Endothelial cell (in vitro differentiated cells): ENCODE measurements at places on chromosomes 5 and 9.
A peak's percentile ranks its signal among the peaks of the same experiment; 100 is the strongest.

GRCh38 chr5:124697501-124697900, 48.9 kb downstream of the ZNF608 start:
- no peak for DNase-seq

GRCh38 chr9:98862936-98863335, 55.5 kb downstream of the GALNT12 start:
- DNase-seq = no peak

DNA sequence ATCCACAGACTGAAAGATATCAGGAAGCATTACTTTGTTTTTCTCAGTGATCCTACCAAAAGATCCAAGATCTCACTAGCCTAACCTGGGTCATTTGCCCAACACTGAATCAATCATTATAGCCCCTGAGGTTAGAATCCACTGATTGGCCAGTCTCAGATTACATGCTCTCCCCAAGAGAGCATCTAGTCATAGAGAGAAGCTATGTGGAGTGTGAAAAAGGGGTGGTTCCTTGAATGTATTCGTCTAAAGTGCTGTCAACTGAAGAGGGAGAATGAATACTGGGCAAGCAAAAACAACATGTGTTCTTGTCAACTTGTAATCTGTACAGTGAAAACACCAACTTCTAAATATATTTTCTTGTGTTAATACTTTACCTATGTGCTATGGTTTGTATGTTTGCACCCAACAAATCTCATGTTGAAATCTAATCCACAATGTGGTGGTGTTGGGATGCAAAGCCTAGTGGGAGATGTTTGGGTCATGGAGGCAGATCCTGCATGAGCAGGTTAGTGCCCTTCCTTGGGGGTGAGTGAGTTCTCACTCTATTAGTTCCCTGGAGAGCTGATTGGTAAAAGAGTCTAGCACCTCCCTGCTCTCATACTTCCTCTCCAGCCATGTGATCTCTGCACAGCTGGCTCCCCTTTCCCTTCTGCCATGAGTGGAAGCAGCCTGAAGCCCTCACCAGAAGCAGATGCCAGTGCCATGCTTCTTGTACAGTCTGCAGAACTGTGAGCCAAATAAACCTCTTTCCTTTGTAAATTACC, 60.3 kb upstream of the PJA2 start:
- no peak for DNase-seq

DNA sequence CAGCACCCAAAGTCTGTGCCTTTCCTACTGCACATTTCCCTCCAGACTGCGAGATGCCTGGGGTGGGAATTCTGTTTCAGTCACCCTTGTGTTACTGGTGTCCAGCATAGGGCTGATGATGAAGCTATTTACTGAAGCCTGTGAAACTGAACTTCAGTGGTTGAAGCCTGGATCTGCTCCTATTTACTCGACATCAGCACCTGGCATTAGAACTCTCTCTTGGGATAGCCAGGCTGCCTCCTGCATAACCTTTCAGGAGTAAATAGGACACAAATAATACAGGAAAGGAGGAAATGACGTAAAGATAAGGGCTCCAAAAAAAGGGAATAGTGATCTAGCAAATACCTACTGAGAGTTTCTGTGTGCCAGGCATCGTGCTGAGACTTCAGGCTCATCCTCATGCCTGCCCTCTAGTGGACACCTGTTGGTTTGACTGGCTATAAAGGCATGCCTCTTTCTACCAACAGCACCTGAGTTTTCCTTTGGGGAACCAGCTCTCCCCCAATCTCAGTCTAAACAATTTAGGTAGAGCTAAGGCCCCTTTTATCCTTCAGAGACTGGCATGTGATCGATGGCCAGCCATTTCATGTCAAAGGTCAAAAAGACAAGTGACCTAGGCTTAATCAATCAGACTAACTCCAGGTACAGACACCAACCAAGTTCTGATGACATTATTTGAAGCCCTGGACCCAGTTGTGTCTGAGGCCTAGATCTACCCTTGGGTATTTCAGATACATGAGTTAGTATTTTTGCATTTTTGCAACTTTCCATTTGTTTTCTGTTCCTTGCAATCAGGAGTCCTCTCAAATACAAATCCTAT, 192.1 kb upstream of the TRIM32 start:
- DNase-seq = peak; percentile 27

DNA sequence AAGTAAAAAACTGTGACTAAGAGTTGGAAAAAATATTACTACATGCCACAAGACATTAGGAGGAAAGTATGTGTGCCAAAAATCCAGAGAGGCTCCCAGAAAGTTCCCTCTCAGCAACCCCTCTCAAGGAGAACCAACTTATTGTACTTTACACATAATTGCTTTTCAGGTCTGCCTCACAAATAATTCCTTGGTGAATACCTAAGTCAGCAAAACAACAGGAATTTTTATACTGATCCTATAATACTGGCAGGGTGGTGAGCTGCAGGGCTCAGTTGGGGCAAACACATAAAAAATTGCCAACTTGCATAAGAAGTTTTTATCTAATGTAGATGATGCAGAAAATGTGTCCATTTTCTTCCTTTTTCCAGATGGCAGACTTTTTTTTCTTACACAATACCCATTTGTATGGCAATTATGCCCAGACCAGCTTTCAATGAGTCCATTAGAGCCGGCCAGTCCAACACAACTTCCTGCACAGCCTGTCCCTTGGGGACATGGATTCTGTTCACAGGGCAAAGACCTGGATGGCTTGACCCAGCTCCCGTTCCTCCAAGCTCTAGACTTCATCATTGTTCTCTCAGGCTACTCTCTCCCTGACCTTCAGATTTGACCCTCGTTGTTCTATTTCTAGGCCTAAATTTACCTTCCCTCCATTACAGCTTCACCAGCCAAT, 31.3 kb downstream of the MARCHF3 start:
- DNase-seq = no peak

- DNase-seq = no peak
Measured at GRCh38 chr9:83965350-83966208, 14.4 kb downstream of the HNRNPK start.

- DNase-seq = no peak
Measured at GRCh38 chr9:34001298-34001697, 47.4 kb downstream of the UBAP2 start.

- DNase-seq = no peak
Measured at GRCh38 chr9:79946712-79947111, 374.9 kb downstream of the TLE4 start.

GRCh38 chr5:30390095-30390494, 803.4 kb upstream of the CDH6 start:
- DNase-seq = no peak

- DNase-seq = no peak
Measured at GRCh38 chr9:114467910-114468309, 37.4 kb downstream of the WHRN start.

- DNase-seq = no peak
Measured at GRCh38 chr9:28105001-28105400, 531.7 kb upstream of the C9orf72 start.

GRCh38 chr5:116378007-116378776, 196.4 kb downstream of the SEMA6A start:
- DNase-seq = no peak

- DNase-seq = no peak
Measured at GRCh38 chr5:14266686-14267085, 123.5 kb downstream of the TRIO start.

DNA sequence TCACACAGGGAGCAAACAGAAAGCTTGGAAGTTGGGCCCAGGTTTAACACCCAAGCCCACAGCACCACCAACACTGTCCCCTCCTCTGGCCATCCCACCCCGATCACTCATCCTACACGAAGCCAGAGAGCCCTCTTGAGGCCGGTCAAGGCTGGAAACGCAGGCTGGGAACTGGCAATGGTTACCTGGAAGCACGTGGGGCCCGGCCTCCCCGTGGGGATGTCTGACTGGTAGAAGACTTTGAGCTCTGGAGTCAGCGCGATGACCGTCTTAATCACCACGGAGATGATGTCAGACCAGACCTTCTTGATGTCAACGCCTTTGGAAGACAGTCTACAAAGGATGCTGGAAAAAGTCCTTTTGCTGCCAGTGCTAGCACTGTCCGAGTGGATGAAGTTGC, 104.1 kb downstream of the TTLL11 start:
- peak; percentile 42 for DNase-seq

GRCh38 chr5:122237906-122238305, 74.1 kb upstream of the SNCAIP start:
- no peak for DNase-seq

- no peak for DNase-seq
Measured at GRCh38 chr5:132394667-132395259, 25.3 kb downstream of the SLC22A5 start.

DNA sequence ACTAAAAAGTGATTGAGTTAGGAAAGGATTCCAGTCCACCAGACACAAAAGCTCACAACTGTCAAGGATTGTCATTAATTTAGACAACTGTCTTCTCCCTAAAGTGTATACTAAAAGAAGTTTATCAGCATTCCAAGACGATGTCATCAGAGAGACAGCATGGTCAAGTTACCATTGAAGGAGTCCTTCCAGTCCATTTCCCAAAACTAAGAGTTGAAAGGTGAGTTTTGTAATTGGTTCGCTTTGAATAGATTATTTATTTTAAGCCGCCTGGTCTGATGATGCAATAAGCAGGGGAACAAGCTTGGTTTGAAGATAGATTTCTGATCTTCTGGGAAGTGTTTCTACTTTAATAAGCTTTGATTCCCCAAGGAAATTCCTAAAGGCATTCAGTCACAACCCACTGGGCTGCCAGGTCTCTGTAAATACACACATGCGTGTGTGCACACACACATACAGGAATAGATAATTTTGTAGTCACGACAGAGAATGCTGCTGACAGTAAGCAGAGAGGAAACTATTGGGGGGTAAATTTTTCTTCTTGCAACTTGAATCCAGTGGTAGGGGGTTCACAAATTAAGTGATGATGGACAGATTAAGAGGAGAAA, 234.8 kb downstream of the PIK3R1 start:
- no peak for DNase-seq

- DNase-seq = no peak
Measured at GRCh38 chr5:138230981-138231589, 18.0 kb upstream of the CDC23 start.

DNA sequence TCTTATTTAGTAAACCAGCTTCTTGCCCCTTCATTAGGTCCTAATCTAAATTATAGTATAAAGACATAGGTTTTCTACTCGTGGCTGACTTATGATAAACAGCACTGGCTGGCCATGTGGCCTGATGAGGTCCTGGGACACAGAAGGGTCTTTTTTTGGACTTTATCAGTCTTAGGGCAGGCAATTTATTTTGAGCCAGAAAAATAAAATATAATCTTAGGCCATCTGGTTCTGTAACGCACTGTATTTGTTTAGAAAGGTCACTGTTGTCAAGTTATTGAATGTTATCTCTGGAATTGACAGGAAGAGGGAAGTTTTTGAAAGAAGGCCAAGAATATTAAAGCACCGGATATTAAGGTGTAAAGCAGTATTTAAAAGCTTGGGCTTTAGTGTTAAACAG, 53.9 kb downstream of the RFX3 start:
- no peak for DNase-seq

DNA sequence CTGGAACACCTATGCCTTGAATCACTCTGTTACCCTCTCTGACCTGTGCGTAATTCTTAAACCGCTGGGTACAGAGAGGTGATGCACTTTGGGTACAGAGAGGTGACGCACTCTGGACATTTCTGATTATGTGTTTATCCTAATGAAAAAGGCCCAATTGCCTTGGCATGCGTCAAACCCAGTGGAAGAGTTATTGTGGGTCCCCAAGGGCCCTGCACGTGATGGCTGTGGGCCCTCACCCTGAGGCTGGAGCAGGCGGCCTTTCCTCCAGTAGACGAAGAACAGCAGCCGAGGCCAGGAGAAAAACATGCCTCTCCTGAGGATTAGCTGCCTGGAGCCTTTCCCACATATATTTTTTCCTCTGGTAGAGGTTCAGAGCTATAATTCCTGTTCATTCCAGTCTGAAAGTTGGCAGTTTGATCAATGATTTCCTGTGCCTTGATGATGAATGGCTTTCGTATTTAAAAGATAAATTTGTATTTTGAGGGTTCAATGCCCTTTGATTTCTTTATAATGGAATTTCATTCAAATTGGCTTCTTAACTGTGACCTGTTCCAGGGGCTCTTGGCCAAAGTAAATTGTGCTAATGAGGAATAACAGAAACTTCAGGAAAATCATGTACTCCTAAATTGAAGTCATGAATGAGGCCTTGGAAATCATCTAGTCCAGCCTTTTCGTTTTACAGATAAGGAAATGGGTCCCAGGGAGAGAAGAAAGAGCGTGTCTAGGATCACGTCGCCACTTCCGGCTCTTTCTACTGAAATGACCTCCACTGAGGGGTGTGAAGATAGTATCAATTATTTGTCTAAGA, 22.8 kb downstream of the ACER2 start:
- no peak for DNase-seq

DNA sequence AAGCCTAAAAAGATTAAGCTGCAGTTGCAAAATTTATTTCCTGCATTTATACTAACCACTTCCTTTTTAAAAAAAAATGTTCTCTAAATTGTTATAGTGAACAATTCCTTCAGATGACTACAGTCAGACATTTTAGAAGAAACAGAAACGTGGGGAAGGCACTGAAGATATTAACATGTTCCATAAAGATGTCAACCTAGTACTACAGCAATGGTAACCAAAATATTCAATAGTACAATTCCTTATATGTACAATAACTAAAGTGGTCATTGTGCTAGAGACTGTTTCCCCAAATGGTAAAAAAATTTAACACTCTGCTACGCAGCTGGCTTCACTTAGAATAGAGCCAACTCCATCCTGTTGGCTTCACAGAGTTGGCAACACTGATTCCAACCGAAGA, 97.7 kb downstream of the FNBP1 start:
- DNase-seq = no peak

DNA sequence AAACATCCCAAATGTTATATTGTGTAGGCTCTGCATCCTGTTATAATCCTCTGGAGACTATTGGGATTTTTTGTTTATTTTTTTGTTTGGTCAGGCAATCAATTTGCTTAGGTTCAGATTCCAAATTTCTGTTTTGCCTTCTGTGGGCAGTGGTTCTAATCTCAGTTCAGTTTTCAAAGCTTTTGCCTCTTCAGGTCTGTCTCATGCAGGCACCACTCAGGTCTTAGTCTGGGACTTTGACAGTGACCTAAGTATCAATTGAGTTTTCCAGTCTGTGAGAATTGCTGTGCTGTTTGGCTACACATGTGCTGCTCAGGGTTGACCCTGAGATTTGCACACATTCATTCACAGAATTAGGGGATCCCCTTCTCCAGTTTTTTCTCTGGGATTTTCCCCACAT, 14.1 kb downstream of the SNX2 start:
- DNase-seq = no peak

GRCh38 chr9:109468927-109469326, 29.2 kb downstream of the PTPN3 start:
- DNase-seq = no peak
